Epithelial cell of umbilical artery (primary cell): ENCODE measurements at places on chromosomes 5 and 9. TPM values are rescaled to one million over a fixed set of nuclear protein-coding genes. Genes with fewer than 3 reads are reported as not detected.

Gene NLN
- 42.2 and 53.8 TPM in 2 replicates for total RNA-seq

Gene DBH
- not detected in 2 replicates for total RNA-seq

Gene DND1
- 0.15 TPM in 1 of 2 replicates, not detected in the other for total RNA-seq

Gene GABRA1
- not detected in 2 replicates for total RNA-seq

Gene CDKN2A
- 2.1 and 4.9 TPM in 2 replicates for total RNA-seq

Gene NDUFAF2
- total RNA-seq: 39.3 and 49.1 TPM in 2 replicates

Gene CETN3
- total RNA-seq: 8.8 and 21.7 TPM in 2 replicates

Gene MSX2
- total RNA-seq: 0.15 and 0.32 TPM in 2 replicates

Gene PCDHAC2
- total RNA-seq: under 0.01 and 0.30 TPM in 2 replicates

Gene CCDC192
- not detected in 2 replicates for total RNA-seq
